CD4-positive, alpha-beta T cell treated with Interleukin-15 for 1 hour (primary cell): ENCODE measurements at places on chromosomes 11 and 22.

DNA sequence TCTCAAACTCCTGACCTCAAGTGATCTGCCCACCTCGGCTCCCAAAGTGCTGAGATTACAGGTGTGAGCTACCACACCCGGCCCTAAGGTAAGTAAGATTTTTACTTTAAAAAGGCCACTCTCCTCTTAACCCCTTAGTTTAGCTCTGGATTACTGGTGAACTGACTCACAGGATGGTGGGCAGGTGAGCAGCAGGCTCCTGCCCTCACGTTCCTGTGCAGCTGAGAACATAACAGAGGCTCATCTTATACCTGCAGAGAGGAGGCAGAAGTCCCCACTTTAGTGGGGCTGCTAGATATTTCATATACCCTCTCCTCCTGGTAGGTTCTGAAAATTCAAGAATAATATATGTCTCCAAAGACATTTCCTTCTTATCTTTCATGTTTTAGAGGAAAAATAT lies 17.1 kb upstream of the SERPIND1 start:
- no peak for DNase-seq

DNA sequence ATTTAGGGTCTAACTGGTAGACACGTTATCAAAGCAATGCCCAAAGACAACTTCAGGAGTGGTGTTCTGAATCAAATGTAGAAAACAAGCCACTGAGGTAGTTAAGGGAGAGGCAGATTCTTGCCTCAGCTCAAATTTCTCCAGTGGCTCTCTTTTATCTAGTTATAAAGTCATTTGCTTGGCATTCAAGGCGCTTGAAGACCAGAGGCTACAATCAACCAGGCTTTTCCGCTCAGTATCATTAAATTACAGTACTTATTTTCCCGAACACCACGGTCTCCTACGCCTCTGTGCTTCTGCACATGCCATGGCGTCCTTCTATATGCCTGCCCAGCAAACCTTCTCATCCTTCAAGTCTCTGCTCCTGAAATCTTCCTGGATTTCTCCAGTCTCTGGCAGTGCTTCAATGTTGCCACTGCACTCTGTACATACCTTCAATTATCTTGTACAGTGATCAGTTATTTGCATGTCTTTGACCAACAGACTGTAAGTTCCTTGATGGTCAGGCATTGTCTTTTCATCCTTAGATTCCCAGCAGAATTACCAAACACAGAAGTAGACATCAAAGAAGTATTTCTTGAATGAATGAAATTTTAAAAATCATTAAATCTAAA lies 1.4 kb downstream of the POGLUT3 start:
- no peak for DNase-seq

- no peak for DNase-seq
These were observed 18.7 kb upstream of the PPFIA1 start for GRCh38 chr11:70251659-70252321.

- no peak for DNase-seq
These were observed 58.3 kb downstream of the AMOTL1 start for GRCh38 chr11:94826415-94826814.

DNA sequence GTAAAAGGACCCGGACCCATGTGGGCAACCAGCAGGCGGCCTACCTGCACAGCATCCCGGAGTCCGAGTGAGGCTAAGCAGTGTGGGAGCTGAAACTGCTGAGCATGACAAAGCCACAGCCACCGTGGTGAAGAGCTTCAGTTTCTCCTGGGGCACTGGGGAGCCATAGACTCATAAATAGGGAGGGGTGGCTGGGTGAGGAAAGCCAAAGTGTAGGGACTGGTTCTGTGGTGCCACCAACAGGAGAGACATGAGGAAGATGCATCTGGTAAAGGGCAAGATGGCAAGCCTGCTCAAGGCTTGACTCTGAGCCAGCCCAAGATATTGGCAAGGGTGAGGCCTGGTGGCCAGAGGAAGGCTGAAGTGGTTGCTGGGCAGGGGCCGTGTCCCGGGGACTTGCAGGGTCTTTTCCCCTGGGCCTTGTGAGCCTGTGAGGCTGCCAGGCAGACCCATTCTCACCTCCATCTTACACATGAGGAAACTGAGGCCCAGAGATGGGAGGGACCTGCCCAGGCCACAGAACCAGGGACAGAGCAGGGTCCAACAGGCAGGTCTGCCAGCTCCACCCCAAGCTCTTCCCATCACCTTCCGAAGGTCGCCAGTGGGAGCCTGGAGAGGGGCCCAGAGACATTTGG lies 30.4 kb downstream of the CYTH4 start:
- DNase-seq: no peak

GRCh38 chr22:19761725-19762567 lies 1.4 kb downstream of the TBX1 start:
- no peak for DNase-seq

GRCh38 chr22:36986242-36986821 lies 32.9 kb downstream of the TST start:
- DNase-seq: no peak

DNA sequence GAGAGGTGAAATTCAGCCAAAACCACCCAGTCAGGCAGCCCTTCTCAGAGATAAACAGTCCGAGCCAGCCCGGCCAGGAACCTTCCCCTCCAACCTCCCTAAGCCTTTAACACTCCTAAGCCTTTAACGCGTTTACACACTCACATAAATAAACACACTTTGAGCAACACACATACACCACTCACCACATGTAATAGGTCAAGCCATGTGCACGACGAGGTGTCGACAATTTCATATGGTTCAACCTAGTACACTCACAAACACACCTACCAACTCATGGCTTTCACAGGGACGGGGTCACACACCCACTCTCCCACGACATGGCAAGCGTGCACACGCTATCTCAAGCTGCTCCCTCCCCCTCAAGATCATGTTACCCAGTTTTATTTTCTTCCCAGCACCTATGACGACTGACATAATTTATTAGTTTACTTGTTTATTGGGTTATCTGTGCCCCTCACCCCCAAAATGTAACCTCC lies 15.5 kb downstream of the SLC43A1 start:
- no peak for DNase-seq

- no peak for DNase-seq
These were observed 40.5 kb upstream of the PRDM11 start for GRCh38 chr11:45105984-45106375.

DNA sequence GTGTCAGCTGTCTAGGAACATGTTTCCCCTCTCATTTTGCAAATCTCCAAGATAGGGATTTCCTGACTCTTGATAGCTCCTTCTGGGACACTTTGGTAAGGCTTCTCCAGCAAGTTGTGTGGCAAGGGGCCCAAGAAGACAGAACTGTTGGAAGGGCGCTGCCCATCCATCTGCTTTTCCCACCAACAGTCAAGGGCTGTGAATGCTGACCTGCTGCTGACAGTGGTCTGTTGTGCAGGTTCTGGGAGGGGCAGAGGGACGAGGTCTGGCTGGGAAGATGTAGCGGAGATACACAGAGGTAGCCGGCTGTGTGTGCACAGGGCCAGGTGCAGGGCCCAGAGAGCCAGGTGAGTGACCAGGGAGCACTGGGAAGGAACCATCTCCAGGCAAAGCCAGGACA lies 12.2 kb downstream of the BCR start:
- no peak for DNase-seq

- no peak for DNase-seq
These were observed 73.2 kb downstream of the DBX1 start for GRCh38 chr11:20087118-20087521.

GRCh38 chr22:33625959-33626358 lies 294.3 kb downstream of the LARGE1 start:
- DNase-seq: no peak

DNA sequence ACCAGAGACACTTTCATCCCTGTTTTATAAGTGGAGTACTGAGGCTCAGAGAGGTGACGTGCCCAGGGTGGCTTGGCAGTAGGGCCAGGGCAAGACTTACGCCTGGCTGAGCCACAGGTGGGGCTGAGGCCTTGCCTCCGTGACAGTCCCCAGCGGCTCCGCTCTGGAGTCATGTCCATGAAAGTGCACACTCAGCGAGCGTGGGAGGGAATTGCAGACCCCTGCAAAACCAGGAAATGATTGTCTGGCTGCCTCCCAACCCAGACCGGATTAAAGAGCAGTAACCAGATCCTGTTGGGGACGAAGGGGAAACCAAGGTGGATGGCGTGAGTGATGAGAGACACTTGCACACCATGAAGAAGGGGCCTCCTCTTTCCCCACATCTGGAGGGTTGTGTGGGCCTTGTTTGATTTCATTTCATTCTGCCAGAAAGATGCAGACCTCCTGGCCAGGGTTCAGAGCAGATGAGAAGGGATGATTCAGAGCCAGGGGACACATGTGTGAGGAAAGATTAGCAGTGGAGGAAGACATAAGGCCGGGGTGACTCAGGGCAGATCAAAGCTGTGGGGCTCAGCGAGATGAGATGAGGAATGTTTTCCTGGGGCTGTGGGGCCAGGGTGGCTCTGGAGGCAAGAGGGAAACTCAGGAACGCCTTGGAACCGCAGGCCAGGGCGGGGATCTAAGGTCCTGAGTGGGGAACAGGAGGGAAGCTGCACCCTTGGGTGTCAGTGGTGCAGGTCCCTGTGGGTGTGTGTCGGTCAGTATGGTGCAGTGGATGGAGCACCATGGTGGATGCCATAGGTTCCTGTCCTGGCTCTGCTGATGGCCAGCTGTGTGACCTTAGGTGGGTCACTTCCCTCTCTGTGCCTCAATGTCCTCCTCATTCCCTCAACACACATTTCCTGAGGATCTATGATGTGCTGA lies 29.9 kb upstream of the LRRC32 start:
- peak; percentile 6 for DNase-seq

- DNase-seq: no peak
These were observed 123.6 kb downstream of the CHST1 start for GRCh38 chr11:45541693-45542434.

DNA sequence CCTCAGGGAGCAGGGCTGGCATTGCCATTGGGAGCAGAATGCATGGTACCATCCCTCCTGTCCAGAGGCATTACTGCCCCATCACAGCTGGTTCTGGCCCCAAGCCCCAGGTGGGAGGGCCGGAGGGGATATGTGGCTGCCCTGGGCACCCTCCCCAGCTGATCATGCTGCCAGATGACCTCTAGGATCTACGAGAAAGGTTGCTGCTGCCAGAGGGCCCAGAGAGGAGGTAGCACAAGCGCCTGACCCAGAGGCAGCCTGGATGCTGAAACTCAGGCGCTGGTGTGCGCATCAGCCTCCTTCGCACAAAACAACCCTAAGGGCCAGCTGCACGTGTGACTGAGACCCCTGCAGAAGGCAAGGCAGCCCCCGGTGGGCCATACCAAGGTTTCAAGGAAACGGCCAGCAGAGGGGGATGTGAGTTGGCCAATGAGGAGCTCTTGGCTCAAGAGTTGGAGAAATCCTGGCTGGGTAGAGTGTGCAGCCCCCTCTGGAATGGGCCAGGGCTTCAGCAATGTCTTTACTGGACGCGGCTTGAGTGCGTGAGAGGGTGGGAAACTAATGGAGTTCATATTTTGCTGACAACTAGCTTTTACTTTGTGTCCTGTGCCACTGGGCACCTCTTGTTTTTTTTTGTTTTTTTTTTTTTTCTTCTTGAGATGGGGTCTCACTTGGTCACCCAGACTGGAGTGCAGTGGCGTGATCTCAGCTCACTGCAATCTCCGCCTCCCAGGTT lies 88.3 kb upstream of the PARVA start:
- no peak for DNase-seq

DNA sequence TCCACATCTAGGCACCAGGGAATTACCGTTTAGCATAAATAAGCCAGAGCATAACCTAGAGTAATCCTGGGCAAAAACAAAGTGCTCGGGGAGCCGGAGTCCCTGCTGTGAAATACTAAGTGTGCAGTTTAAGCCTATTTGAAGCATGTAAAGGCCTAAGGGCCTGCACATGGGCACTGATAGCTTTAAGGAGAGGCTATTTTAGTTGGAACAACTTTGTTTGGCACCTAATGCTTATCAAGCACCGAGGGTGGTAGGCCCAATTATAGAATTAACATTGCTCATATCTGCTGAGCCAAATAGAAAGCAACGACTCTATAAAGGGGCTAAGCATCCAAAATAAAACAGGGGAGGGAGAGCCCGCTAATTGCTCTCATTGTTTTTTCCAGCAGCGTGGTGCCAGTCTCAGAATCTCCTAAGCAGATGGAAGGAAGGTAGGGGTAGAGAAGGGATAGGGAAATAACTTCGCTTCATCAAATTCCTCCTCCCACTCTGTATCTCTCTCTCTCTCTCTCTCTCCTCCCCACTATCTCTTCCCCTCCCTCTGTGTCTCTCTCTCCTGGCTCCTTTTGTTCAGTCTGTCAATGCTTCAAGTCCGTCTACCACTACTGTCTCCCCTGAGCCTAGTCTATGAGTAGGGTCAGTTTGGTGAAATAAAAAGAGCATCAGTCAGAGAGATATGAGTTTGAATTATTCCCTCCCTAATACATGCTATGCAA lies 292.8 kb downstream of the NXPE2 start:
- no peak for DNase-seq

- DNase-seq: no peak
These were observed 14.3 kb upstream of the CREB3L1 start for GRCh38 chr11:46263120-46263519.

DNA sequence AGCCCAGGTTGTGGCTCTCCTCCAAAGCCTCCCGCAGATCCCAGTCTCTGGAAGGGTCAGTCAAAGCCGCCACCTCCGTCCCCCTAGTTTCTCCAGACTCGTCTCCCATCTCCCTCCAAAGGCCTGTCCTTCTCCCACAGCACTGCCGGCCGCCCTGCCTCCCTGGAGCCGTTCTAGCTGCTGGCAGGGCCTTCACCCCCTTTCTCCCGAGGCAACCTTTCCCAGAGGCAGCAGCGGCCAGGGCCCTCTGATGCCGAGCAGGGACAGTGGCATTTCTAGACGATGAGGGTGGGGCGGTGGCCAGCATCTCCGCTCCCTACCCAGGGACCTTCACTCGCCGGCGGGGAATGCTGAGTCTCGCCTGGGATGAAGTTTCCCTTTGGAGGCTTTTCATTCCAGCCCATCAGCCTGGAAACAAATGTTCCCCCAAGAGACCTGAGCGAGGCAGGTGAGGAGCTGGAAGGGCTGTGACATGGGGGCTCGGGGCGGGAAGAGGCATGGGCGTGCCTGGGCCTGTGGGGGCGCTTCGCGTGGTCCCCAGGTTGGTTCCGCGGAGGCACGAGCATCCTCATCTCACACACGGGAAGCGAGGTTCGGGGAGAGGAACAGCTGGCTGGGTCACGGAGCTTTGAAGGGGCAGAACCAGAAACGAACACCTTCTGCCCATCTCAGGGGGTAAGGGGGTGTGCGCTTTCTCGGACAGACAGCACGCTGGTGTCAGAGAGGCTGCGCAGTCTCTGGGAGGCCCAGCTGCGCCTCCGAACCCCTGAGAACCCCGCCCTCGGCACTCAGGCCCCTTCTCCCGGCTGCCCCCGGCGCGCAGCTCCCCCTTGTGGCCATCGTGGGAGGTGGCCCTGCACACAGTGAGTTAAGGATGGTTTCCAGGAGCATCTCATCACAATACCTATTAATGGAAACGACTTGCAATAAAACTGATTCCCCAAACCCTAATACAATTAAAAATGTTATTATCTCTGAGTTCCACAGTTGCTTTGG lies 18.1 kb upstream of the KLHL35 start:
- DNase-seq: no peak

GRCh38 chr11:19907008-19907579 lies 194.5 kb downstream of the NAV2 start:
- no peak for DNase-seq

- DNase-seq: no peak
These were observed 533 bp downstream of the SERGEF start for GRCh38 chr11:18012122-18012905.

- DNase-seq: no peak
These were observed 2.7 kb downstream of the CAPN5 start for GRCh38 chr11:77069336-77069968.
